ENCODE measurements at places on chromosomes 11 and 22.

GRCh38 chr22:41825376-41825775, 7.5 kb upstream of the SREBF2 start:
- no peak for DNase-seq

DNA sequence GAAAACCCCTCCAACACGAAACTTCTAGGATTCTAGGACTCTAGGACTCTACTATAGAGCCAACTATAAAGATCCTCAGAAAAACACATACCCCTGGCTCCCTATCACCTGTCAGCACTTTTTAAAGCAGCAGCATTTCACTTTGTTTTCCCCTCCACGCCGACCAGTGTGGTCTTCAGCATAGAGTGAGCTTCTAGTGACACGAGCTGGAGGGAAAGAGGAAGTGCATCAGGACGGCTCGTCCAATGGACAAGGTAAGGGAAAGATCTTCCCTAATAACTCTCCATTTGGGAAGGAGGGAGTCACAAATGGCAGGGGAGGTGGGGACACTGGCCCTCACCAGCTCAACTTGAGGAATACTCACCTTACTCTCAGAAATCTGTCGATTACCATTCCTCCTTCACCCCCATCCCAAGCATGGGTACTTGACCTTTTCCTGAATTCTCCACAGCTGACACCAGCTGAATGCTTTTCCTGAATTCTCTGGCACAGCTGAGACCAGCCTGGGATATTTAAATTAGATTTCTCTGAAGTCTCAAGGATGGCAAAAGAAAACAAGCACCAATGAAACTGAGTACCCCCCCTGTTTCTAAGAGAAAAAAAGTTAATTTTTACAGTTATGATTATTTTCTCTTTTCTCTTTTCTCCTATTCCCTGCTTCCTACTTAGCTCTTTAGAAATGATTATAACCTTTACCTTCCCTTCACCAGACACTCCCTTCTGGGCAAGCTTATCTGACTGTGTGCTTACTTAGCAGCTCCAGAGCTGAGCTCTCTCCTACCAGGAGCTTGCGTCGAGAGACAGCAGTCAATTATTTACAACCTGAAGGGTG, 33.3 kb upstream of the NNMT start:
- peak; percentile 54 for DNase-seq

- DNase-seq, result no peak
Measured at GRCh38 chr11:62427630-62428233, 8.9 kb downstream of the SCGB1A1 start.

- no peak for DNase-seq
Measured at GRCh38 chr11:117620086-117620485, 176.9 kb downstream of the DSCAML1 start.

DNA sequence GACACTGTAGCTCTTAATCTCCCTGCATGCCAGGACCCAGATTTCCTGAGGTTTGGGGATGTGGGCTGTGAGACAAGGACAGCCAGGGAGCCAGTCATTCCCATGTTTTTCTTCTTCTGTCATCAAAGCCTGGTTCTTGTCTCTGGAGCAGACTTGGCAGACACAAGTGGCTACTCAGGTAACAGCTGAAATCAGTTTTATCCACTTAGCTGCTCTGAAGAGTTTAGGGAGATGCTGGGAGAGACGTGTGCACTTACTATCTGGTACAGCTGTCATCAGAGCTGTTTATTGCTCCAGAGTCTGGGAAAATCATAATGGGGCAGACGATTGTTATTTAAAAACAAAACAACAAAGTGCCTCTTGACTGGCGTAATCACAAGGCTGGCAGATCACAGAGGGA, 56.6 kb downstream of the CSNK2A3 start:
- no peak for DNase-seq

DNA sequence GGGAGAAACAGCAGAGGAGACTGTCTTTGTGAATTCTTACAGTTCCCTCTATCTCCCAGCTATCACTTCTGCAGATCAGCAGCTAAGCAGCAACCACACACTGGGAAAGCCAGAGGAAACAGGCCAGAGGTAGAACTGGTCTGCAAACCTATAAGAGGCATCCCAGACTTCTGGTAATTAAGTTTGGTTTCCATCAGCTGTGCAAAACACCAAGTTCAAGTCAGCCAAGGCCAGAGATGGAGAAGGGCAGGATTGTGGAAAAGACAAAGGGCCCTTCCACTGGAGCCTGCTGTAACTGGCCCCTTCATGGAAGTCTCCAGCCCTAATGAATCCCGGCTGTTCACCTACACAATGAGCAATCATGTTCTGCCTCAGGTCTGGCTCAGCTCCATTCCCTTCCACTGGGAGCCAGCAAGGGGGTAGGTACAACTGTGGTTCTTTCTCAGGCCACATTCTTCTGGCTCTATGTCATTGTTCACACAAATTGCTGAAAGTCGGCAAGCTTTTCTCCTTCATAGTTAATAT, 4.6 kb upstream of the PAMR1 start:
- DNase-seq, result no peak

GRCh38 chr11:73395297-73396208, 19.4 kb downstream of the RELT start:
- DNase-seq, result no peak

Measured in HuH-7.5 (cell line).